Mammary epithelial cell (primary cell): ENCODE measurements at places on chromosomes 2 and 18.
A peak's percentile ranks its signal among the peaks of the same experiment; 100 is the strongest.

- DNase-seq, result no peak
Measured at GRCh38 chr18:6929370-6930102, 188.1 kb downstream of the LAMA1 start.

DNA sequence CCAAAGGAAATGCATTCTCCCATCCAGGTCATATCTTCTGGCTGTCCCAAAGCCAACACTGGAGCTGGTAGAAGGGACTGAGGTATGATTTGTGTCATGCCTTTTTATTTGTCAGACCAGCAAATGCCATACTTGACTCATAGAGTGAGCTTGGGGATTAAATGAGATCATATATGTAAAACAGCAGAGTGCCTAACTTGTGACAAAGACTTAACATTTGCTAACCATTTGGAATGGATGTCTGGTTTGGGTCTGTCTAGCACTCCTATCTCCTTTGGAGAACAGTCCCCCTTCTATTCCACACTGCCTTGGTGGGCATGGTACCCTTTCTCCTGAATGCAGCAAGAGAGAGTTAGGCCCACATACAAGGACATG is 128.5 kb upstream of the LGALSL start:
- DNase-seq, result peak; percentile 32

- peak; percentile 23 for DNase-seq
Measured at GRCh38 chr2:175837046-175837445, 165.0 kb downstream of the LNPK start.

DNA sequence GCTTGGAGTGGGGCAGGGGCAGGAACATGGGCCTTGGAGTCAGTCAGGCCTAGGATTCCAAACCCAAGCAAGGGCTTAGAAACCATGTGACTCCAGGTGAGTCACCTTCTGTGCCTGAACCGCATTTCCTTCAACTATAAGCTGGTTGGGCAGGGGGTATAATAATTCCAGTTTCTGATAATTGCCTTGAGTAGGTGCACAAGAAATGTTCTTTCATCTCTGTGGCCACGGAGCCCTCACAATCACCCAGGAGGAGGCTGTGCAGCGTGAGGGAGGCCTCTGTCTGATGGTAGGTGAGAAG is 112.1 kb upstream of the HAAO start:
- DNase-seq, result no peak

DNA sequence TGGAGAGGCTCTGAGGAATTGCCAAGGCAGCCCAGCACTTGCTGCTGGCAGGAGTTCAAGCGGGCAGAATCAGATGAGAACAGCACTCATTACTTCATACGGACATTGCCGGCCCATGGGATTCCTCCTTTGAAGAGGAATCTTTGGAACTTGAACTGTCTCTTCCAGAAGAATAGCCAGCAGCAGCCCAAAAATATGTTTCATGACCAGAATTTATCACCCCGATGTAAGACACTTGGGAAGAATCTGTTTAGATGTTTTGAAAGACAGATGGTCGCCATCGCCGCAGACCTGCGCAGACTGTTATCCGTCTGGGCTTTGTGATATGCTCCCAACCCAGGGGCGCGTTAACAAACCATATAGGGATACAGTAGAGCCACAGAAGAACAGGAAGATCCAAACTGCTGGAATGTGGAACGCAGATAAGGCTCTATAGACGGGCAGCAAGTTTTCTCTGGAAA is 3.7 kb upstream of the ADI1 start:
- no peak for DNase-seq
